ENCODE measurements at places on chromosomes 7 and 10.

- no peak overlapping the region for H3K27ac ChIP-seq
- peaks cover 7% of the 10 kb centered on the region for H3K27me3 ChIP-seq
- no peak for DNase-seq
- no peak overlapping the region for H3K4me3 ChIP-seq
These were observed 8.2 kb downstream of the MAT1A start for GRCh38 chr10:80281292-80281691.

- no peak overlapping the region for H3K27ac ChIP-seq
- H3K4me3 ChIP-seq, result peak overlapping the region; percentile 65
- peaks cover 28% of the 10 kb centered on the region for H3K4me1 ChIP-seq
- no peaks in the 10 kb centered on the region for H3K27me3 ChIP-seq
- peaks cover 2% of the 10 kb centered on the region for H3K36me3 ChIP-seq
These were observed 2.0 kb upstream of the BLVRA start for GRCh38 chr7:43756368-43757072.

- H3K36me3 ChIP-seq, result no peaks in the 10 kb centered on the region
- H3K27me3 ChIP-seq, result no peaks in the 10 kb centered on the region
- no peak overlapping the region for H3K4me3 ChIP-seq
- no peak overlapping the region for H3K27ac ChIP-seq
These were observed 38.4 kb downstream of the ANK3 start for GRCh38 chr10:60351191-60351853.

GRCh38 chr7:98064233-98064632 is 42.4 kb upstream of the LMTK2 start:
- H3K27ac ChIP-seq, result no peak overlapping the region
- no peaks in the 10 kb centered on the region for H3K4me1 ChIP-seq
- no peaks in the 10 kb centered on the region for H3K36me3 ChIP-seq
- DNase-seq, result no peak
- H3K4me3 ChIP-seq, result no peak overlapping the region

DNA sequence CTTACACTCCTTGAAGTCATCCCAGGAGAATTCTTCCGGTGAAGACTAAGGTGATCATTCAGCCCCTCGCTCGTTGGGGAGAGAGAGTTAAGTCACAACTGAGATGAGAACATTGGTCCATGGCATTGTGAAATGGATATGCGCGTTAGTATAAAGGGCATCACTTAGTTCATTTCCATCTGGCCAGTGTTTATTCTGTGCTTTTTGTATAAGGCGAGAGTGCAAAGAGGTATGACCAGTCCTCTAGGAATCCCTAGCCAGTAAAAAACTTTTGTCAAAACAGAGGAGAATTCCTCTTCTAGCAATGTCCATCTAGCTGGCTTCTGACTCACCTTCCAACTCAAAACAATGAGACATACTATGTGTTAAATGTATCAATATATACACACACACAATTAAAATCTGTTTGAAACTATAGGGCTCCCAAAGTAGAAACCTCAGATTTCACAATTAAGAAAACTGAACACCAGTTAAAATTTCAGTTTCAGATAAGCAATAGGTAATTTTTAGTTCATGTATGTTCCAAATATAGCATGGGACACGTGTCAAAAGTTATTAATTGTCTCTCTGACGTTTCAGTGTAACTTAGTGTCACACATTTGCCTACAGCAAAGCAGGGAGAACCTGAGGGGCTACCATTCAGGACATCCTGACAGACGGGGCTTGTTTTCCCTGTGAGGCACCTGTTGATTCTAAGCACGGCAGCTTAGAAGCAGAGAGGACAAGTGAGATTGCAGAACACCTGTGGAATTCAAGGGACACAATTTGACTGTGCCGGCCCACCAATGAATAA is 158.9 kb downstream of the KLF6 start:
- no peak overlapping the region for H3K27ac ChIP-seq
- peaks cover 13% of the 10 kb centered on the region for H3K4me1 ChIP-seq
- H3K36me3 ChIP-seq, result no peaks in the 10 kb centered on the region
- no peak for DNase-seq

- no peak for DNase-seq
- peaks cover 99% of the 10 kb centered on the region for H3K27me3 ChIP-seq
- H3K4me3 ChIP-seq, result peak overlapping the region; percentile 70
- peaks cover 32% of the 10 kb centered on the region for H3K4me1 ChIP-seq
These were observed 1.6 kb downstream of the HOXA13 start for GRCh38 chr7:27198138-27198841.

DNA sequence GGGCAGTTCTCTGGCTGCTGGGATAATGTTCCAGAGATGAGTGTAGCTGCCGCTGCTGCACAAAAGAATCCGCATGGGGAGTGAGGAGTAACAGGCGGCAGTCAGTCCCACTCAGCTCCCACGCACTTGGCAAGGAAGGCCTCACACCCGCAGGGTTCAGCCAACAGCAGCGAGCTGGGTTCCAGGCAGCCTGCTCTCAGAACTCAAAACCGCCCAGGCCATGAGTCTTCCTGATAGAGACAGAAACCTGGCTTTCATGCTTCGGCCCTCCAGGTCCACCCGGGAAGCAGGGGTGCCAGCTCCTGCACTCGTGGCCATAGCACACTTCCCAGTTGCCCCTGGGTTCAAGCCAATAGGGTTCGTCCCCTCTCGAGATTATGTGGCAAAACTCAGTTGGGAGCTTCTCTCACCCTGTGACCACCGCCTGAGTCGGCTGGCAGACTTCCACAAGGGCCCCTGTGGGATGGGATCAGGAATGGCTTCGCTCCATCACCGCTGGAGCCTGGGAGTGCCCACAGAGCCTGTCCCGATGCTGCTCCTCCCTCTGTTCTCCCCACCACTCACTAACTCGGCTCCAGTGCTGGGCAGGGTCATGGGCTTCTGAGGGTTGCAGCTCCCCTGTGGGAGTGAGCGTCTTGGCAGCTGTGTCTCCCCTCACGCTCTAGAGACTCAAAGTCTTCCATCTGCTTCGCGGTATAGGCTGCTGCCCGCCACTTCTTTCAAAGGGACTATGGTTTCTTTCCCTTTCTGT is 20.6 kb downstream of the CLRN3 start:
- H3K27ac ChIP-seq, result no peak overlapping the region
- H3K4me3 ChIP-seq, result no peak overlapping the region
- H3K27me3 ChIP-seq, result peaks cover 62% of the 10 kb centered on the region
- H3K36me3 ChIP-seq, result no peaks in the 10 kb centered on the region
- no peak for DNase-seq
- H3K4me1 ChIP-seq, result no peaks in the 10 kb centered on the region

GRCh38 chr7:79897166-79897565 is 237.5 kb upstream of the GNAI1 start:
- no peaks in the 10 kb centered on the region for H3K27me3 ChIP-seq
- H3K27ac ChIP-seq, result no peak overlapping the region
- no peaks in the 10 kb centered on the region for H3K36me3 ChIP-seq
- DNase-seq, result no peak
- no peaks in the 10 kb centered on the region for H3K4me1 ChIP-seq

- no peaks in the 10 kb centered on the region for H3K4me1 ChIP-seq
- H3K36me3 ChIP-seq, result peaks cover 5% of the 10 kb centered on the region
- H3K27me3 ChIP-seq, result no peaks in the 10 kb centered on the region
- DNase-seq, result no peak
These were observed 9.1 kb downstream of the POLL start for GRCh38 chr10:101578803-101579515.

DNA sequence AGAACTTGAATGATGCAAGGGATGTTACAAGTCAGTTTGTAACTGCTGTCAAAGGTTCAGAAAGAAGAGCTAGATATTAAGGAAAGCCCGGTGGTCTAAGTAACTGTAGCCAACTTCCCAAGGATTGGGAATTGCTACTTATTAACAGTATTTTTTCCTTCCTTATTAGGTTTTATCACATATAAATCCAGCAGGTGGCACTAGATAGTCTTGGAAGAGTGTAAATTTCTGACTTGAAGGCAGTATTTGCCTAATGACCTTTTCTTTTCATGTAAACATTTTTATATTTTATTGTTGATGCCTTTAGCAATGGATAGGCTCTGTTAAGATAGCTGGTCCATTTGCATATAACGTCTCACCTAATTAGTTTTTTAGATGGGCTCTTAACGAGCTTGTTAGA is 51.2 kb downstream of the ANLN start:
- H3K4me1 ChIP-seq, result no peaks in the 10 kb centered on the region

DNA sequence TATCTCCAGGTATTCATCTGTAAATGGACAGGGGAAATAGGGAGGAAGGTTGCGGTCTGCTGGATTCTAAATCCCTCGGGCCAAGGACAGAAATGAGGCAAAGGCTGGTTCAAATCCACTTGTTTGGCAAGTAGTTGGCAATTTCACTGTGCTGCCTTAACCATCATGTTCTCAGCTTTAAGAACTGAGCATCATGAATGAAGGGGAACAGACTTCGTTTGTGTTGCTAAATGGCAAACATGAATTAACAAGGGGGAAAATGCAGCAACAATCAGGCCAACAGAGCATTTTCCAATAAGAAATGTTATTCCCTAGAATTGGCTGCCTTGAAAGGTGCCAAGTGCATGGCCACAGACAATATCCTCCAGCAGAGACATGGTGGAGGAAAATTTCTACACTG is 36.9 kb downstream of the PARD3 start:
- H3K27ac ChIP-seq, result no peak overlapping the region
- no peaks in the 10 kb centered on the region for H3K36me3 ChIP-seq
- no peak for DNase-seq
- no peaks in the 10 kb centered on the region for H3K4me1 ChIP-seq

GRCh38 chr7:82382276-82382675 is 61.3 kb downstream of the CACNA2D1 start:
- no peaks in the 10 kb centered on the region for H3K27me3 ChIP-seq
- H3K4me1 ChIP-seq, result no peaks in the 10 kb centered on the region
- DNase-seq, result no peak
- H3K36me3 ChIP-seq, result peaks cover 2% of the 10 kb centered on the region
- no peak overlapping the region for H3K4me3 ChIP-seq

DNA sequence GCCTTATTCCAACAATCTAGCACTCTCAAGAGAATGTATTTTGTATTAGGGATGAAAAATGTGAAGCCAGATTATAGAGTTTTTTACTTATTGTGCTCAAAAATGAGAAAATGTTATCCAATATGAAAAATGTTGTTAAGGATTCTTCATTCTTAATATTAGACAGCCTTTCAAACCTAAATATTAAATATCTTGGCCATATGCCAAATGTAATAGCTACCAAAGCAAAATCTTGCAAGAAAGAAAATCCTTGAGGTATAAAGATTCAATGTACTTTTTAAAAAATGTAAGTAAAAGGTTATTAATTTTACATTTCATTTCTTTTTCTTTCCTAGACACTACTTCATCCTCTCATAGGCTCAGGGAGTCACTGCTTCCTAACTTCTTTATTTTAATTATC is 33.4 kb downstream of the MET start:
- no peak for DNase-seq
- no peak overlapping the region for H3K27ac ChIP-seq
- H3K4me1 ChIP-seq, result no peaks in the 10 kb centered on the region
- no peaks in the 10 kb centered on the region for H3K36me3 ChIP-seq
- peaks cover 36% of the 10 kb centered on the region for H3K27me3 ChIP-seq

DNA sequence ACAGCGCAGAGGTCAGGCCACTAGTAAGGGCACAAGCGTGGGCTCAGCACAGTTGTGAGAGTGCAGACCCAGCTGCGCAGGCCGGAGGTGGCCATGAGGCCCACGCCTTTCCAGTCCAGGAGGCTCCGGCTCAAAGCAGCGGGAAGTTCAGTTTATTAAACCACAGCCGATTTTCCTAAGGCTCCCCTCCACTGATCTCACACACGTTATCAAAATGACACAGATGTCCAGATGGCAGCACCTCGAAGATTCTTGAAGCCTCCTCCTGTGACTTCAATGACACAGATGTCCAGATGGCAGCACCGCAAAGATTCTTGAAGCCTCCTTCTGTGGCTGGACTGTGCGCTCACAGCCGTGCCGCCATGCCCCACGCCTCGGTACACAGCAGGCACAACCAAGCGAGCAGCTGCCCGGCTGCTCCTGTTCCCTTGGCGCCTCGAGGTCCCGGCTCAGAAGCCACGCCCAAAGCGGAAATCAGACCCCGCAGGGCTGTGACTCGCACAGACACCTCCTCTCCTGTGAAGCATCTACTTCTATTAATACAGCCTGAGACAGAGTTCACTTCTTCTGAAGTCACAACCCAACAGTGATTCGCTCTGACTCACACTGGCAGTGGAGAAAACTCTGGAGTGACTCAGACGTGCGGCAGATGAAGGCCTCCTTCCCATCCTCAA is 122.7 kb downstream of the MAD1L1 start:
- DNase-seq, result no peak
- peak overlapping the region; percentile 54 for H3K27ac ChIP-seq
- H3K27me3 ChIP-seq, result no peaks in the 10 kb centered on the region
- H3K4me3 ChIP-seq, result peak overlapping the region; percentile 70
- H3K36me3 ChIP-seq, result peaks cover 2% of the 10 kb centered on the region

DNA sequence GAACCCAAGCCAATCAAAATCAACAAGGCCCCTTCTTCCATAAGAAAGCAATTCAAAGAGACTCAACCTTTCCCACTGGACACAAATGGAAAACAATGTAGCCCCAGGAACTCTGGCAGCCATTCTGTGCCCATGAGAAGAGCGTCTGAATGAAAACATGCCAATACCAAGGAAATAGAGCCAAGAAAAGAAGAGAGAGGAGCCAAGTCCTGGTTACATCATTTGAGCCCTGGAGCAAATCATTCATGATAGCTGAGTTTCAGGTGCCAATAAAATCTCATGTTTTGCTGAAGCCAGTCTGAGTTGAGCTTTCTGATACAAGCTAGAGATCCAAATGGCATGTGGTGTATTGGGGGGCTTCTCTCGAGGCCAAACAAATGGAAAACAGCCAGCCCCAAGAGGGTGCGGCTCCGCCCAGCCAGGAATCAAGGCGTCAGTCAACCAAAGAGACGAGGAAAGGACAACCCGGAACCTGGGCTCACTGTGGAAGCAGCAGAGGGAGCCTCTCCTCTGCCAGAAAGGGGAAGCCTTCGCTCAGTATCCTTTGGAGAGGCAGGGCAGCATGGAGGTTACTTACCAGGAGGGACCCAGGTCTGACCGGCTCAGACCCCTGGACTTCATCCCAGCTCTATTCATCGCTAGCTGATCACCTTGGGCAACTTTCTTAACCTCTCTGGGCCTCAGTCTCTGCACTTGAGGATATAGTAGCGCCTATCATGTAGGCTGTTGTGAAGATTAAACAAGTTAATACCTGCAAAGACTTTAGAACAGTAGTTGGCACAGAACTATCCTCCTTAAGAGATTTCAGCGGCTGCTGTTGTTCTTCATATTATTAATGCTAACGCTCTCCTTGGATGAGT is 61.8 kb downstream of the OAT start:
- no peak for DNase-seq
- H3K36me3 ChIP-seq, result peaks cover 4% of the 10 kb centered on the region
- no peak overlapping the region for H3K27ac ChIP-seq
- peaks cover 33% of the 10 kb centered on the region for H3K27me3 ChIP-seq
- no peak overlapping the region for H3K4me3 ChIP-seq
- H3K4me1 ChIP-seq, result peaks cover 7% of the 10 kb centered on the region

DNA sequence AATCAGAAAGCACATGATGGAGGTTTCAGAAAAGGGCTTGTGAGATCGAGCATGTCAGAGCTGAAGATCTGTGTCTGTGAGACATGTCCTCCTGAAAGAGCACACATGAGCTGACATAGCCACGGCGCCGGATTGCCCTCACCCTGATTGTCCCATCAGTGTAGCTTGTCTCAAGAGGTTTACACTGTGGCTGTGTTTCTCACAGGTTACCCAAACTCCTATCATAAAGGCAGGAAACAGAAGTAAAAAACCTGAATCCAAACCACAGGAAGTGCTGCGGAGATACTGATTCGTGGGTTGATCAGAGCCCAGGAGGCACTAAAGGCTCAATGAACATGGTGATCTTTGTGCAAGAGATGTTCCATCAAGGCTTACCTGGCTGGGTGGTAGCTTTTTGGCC is 3.9 kb upstream of the ATP6V0E2 start:
- H3K27me3 ChIP-seq, result no peaks in the 10 kb centered on the region
- peak; percentile 57 for DNase-seq
- peaks cover 83% of the 10 kb centered on the region for H3K4me1 ChIP-seq

Measured in central memory CD8-positive, alpha-beta T cell (primary cell).